ENCODE measurements at places on chromosomes 3 and 15. TPM values are rescaled to one million over a fixed set of nuclear protein-coding genes. Genes with fewer than 3 reads are reported as not detected.
A peak's percentile ranks its signal among the peaks of the same experiment; 100 is the strongest.

The CERS3 gene
- total RNA-seq = 13.4 TPM

The GOLGA6B gene
- total RNA-seq = 7.4 TPM

DNA sequence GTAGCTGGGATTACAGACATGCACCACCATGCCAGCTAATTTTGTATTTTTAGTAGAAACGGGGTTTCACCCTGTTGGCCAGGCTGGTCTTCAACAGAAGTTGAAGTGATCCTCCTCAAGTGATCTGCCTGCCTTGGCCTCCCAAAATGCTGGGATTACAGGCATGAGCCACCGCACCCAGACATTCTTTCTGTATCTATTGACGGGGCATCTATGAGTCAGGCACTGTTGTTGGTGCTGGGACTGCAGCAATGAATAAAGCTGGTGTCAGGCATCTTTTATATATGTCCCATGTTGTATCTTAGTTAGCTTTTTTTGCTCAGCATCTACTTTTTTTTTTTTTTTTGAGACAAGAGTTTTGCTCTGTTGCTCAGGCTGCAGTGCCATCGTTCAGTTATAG, 47.6 kb upstream of the ULK4 start:
- DNase-seq = no peak
- H3K4me3 ChIP-seq = no peak overlapping the region
- no peaks in the 10 kb centered on the region for H3K4me1 ChIP-seq
- no peaks in the 10 kb centered on the region for H3K36me3 ChIP-seq
- H3K27me3 ChIP-seq = no peaks in the 10 kb centered on the region
- H3K27ac ChIP-seq = no peak overlapping the region

DNA sequence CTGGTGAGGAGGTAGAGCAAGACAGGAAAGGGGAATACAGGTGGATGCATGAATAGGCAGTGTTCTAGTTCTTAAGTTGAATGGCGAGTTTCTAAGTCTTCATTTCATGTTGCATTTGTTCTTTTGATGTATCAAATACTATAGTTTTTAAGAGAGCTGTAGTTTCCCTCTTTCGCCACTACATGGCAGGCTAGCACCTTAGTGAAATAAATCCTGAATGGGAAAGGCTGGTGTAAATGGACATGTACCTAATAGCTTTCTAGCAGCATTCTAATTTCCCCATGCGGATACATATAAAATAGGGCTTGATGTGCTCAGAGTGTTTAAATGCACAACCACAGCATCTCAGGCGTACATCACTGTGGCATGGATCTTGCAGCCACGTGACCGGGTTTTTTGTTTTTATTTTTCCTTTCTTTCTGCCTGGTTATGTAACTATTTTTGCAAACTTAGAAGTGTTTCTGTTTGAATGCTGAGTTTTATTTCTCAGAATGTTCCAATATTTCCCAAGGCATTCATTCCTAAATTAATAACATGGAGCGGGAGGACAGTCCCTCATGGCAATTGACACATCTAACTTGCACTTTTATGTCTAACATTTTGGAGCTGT, 23.5 kb upstream of the CLN6 start:
- no peaks in the 10 kb centered on the region for H3K27me3 ChIP-seq
- H3K27ac ChIP-seq = no peak overlapping the region
- no peaks in the 10 kb centered on the region for H3K36me3 ChIP-seq
- no peak overlapping the region for H3K4me3 ChIP-seq
- DNase-seq = peak; percentile 71

GRCh38 chr3:64027658-64028057, 4.4 kb upstream of the PSMD6 start:
- no peaks in the 10 kb centered on the region for H3K36me3 ChIP-seq
- no peak overlapping the region for H3K4me3 ChIP-seq
- no peak for DNase-seq
- H3K27me3 ChIP-seq = no peaks in the 10 kb centered on the region
- no peak overlapping the region for H3K27ac ChIP-seq
- peaks cover 4% of the 10 kb centered on the region for H3K4me1 ChIP-seq

- no peak for DNase-seq
- no peaks in the 10 kb centered on the region for H3K4me1 ChIP-seq
- no peaks in the 10 kb centered on the region for H3K36me3 ChIP-seq
- no peaks in the 10 kb centered on the region for H3K27me3 ChIP-seq
Measured at GRCh38 chr3:110677506-110677905, 394.1 kb upstream of the NECTIN3 start.

All from testis (tissue), 5 donors.